ENCODE measurements at places on chromosomes 13 and 19.

- no peak for DNase-seq
Measured at GRCh38 chr13:110396476-110396875, 89.4 kb downstream of the COL4A2 start.

- no peak for DNase-seq
Measured at GRCh38 chr19:33902395-33902794, 105.7 kb downstream of the KCTD15 start.

GRCh38 chr13:46662690-46663089 is 109.7 kb downstream of the LRCH1 start:
- DNase-seq: no peak

GRCh38 chr19:4951656-4952055 is 17.3 kb upstream of the KDM4B start:
- no peak for DNase-seq

DNA sequence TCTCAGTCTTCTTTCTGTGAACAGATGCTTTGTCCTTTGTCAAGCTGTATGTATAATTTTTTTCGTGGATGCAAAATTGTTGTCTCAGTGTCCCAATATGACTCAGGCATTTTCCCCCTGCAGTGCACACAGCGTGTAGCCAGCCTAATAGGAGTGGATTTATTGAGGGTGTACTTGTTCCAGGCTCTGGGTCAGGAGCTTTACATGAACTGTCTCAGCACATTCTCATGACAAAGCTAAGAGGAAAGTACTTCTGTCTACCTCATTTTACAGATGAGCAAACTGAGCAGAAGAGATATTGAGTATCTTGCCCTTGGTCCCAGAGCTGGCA is 50.8 kb downstream of the STK24 start:
- DNase-seq: no peak

- no peak for DNase-seq
Measured at GRCh38 chr19:3277649-3278048, 53.2 kb downstream of the CELF5 start.

Measured in activated naive CD8-positive, alpha-beta T cell treated with anti-CD3 and anti-CD28 coated beads, Interleukin-2, amount 50 U/mL, for 16 hours (primary cell).